Stimulated activated CD4-positive, alpha-beta T cell treated with anti-CD3 and anti-CD28 coated beads, Interleukin-1b, Interleukin-23, amount 100 ng/mL, for 48 hours (primary cell): ENCODE measurements at places on chromosomes 2 and 18.

- no peak for DNase-seq
Measured at GRCh38 chr2:105518897-105519296, 120.0 kb upstream of the FHL2 start.

- DNase-seq, result no peak
Measured at GRCh38 chr2:64631771-64632170, 21.9 kb downstream of the SERTAD2 start.

- no peak for DNase-seq
Measured at GRCh38 chr2:241514986-241515737, 6.8 kb upstream of the STK25 start.

- no peak for DNase-seq
Measured at GRCh38 chr2:138794724-138795123, 14.5 kb upstream of the NXPH2 start.

DNA sequence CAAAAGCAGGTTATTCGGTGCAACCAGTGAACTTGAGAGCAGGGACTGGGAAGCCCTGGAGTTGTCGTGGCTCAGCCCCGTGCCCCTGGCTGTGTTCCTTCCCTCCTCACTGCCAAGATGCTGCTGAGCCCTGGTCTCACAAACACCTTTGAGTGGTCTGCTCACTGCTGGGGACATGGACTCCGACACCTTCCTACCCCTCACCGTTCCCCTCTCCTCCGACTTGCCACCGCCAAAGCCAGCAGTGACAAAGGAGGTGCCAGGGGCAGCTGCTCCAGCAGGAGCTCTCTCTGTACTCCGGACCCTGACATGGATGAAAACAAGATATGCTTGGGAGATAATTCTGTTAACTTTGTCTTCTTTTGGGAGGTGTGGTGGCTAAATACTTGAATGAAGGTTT is 17.9 kb downstream of the LRRFIP1 start:
- no peak for DNase-seq

DNA sequence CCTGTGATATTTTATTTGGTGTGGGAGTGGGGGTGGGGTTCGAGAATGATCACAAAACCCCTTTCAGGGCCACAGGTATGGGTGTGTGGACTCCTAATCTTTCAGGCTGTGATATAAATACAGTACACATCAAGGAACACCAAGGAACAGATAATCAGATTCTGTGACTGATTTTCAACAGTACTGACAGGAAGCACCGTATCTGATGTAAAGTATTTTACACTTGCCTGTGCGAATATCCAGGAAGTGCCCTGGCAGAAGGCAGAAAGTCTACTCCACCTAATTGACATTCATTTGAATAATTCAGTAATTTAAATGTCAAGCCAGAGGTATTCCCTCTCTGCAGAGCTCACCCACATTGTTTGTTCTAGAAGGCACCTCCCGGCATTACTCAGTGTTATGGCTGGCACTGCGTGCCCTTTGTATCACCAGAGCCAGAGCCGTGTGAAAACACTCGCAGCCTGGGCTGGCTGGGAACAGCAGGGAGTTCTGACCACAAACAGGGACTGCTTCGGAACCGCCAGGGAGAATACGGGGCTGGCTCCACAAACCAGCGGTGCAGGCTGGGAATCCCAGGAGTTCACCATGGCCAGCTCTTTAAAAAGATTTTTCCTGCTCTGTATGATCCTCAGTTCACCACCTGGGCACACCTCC is 91.8 kb downstream of the ACVR1 start:
- peak; percentile 7 for DNase-seq

GRCh38 chr2:203814661-203815540 is 52.7 kb upstream of the CTLA4 start:
- peak; percentile 65 for DNase-seq
